Activated T-cell treated with anti-CD3 and anti-CD28 coated beads for 24 hours (primary cell): ENCODE measurements at places on chromosomes 16 and 17.

GRCh38 chr17:8133941-8134340 is 10.0 kb upstream of the HES7 start:
- DNase-seq: no peak

DNA sequence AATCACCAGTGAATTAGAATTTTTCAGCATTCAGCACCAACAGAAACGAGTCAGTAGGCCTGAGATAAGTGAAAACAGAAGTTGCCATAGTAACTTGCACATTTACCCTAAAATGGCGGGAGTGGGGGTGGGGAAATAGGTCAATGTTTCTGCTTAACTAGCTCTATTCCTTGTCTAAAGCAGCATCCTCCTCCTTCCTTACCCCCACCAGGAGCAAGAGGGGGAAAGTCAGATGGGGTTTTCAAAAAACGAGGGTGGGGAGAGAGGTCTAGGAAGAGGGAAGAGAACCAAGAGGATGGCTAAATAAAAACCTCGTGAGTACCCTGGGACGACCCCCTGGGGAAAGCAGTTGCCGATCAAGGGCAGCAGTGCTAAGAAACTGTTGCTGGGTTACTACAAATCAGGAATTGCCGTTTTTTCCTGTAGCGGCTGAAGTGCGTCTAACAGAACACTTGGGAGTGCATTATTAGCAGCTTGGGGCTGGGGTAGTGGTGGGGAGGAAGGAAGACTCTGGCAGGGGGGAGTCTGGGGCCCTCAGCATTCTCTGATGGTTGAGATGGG is 34.4 kb upstream of the MNT start:
- DNase-seq: no peak

- no peak for DNase-seq
Observed at GRCh38 chr16:78194948-78195347, 95.5 kb downstream of the WWOX start.

DNA sequence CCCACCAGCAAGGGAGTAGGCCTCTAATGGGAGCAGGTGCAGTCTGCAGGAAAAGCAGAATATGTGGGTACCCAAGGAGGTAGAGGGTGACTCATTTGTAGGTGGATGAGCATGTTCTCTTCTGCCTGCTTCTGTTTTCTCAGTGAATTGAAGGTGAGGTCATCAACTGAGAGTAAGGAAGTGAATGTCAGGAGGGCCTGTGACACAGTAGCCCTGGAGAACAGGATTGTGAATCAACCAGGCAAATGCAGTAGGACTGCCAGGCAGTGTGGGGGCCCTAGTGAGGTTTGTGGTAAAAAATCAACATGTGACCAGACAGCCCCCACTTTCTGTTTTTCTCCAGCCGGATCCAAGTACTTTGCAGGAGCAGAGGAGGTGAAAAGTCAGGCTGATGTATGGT is 150.5 kb upstream of the SOX9 start:
- no peak for DNase-seq

DNA sequence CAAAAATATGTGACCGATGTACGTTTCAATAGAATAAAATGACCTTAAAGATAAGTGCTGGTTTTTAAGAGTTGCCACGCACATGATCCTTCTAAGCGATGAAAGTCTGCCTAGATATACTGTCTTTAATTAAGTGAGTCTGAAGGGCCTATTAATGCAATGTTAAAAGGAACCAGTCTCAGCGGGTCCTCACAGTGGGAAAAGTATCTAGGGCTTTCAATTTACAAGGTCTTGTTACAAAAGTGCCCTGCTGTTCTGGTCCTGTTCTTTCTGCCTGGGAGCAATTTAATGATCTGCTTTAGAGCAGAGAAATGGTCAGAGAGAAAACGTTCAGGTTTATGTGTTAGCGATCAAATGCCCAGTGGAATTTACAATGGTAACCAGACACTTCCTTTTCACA is 864.0 kb downstream of the KCNJ2 start:
- DNase-seq: no peak

- DNase-seq: no peak
Observed at GRCh38 chr17:39954876-39955275, 7.9 kb upstream of the GSDMA start.
